ENCODE measurements at places on chromosomes 2 and 18. TPM values are rescaled to one million over a fixed set of nuclear protein-coding genes. Genes with fewer than 3 reads are reported as not detected.

Gene NEU4
- total RNA-seq, result 0.05 TPM

Gene SLC8A1
- 20.4 TPM for total RNA-seq

- no peaks in the 10 kb centered on the region for H3K27me3 ChIP-seq
- H3K4me1 ChIP-seq, result no peaks in the 10 kb centered on the region
- no peaks in the 10 kb centered on the region for H3K36me3 ChIP-seq
Observed at GRCh38 chr2:236449167-236449761, 120.4 kb upstream of the ACKR3 start.

DNA sequence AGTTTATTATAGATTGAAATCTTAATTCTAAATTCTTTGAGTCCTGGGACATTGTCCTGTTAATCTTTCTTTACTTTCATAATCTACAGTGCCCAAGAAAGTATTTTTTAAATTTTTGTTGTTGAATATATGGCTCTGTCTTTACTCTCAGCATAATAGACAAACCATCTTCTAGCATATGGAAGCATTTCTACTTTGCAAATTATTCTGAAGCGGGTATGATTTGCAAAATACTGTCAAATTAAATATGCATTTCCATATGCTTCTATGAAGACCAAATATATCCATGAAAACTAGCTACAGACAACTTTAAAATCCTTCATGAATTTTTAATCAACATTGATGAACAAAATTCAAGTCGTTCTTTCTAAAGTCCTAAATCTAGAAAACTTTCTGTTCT lies 117.2 kb downstream of the KYNU start:
- no peaks in the 10 kb centered on the region for H3K27me3 ChIP-seq
- H3K4me3 ChIP-seq, result no peak overlapping the region
- no peak for DNase-seq
- no peak overlapping the region for H3K27ac ChIP-seq
- H3K4me1 ChIP-seq, result no peaks in the 10 kb centered on the region

- no peaks in the 10 kb centered on the region for H3K27me3 ChIP-seq
- no peaks in the 10 kb centered on the region for H3K4me1 ChIP-seq
- no peak for DNase-seq
Observed at GRCh38 chr2:78876316-78876688, 149.2 kb upstream of the REG3G start.

GRCh38 chr2:75558786-75559679 lies 1.7 kb downstream of the EVA1A start:
- peaks cover 56% of the 10 kb centered on the region for H3K4me1 ChIP-seq
- no peak overlapping the region for H3K4me3 ChIP-seq
- no peak for DNase-seq

DNA sequence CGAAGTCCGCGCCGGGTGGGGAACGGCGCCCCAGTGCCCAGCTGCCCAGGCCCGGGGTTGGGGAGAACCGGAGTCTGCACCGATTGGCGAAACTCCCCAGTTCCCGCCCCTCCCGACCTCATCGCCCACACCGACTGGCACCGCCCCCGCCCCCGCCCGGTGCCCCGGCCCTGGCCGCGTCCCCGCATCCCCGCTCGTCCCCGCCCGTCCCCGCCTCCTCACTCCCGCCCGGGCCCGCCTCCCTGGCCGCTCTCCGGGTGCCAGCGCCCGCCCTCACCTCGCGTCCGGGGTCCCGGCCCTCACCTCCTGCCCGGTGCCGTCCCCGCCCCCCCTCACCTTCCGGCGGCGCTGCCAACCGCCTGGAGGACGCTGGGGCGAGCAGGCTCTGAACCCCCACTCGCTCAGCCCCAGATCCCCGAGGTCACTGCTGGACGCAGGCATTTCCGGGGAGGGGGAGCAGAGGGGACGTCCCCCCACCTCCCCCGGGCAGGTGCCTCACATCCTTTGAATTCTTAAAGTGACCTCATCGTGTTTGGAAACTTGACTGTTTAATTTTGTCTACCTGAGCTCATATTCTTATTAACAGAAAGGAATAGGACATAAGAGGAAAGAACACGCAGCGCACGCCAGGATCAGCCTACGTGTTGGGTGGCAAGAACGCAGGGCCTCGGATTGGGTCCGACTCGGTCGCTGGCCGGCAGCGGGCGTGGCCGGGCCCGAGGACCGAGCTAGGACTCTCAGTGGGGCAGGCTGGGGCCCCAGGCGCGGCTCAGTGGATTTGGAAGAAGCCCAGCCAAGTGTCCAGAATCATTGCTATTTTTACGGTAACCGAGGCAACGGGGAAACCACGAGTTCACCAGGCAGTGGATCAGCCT lies at the start of gene FAM110C:
Gene FAM110C, minus strand, starts transcription at position 35 of the 875 bp plus-strand sequence. CDS start 120 bp downstream, outside the sequence.
- no peak within 1 kb of the TSS for H3K27ac ChIP-seq
- peaks cover 8% of the 10 kb centered on the region for H3K4me1 ChIP-seq
- no peaks in the 10 kb centered on the region for H3K36me3 ChIP-seq
- no peak within 1 kb of the TSS for H3K4me3 ChIP-seq
- peaks cover 40% of the 10 kb centered on the region for H3K27me3 ChIP-seq

GRCh38 chr2:42195559-42195958 lies 26.4 kb downstream of the EML4 start:
- no peaks in the 10 kb centered on the region for H3K27me3 ChIP-seq
- no peak for DNase-seq
- H3K4me3 ChIP-seq, result no peak overlapping the region
- no peak overlapping the region for H3K27ac ChIP-seq

Data from thymus (tissue), 14 donors.